ENCODE measurements at places on chromosomes 7 and 10.

DNA sequence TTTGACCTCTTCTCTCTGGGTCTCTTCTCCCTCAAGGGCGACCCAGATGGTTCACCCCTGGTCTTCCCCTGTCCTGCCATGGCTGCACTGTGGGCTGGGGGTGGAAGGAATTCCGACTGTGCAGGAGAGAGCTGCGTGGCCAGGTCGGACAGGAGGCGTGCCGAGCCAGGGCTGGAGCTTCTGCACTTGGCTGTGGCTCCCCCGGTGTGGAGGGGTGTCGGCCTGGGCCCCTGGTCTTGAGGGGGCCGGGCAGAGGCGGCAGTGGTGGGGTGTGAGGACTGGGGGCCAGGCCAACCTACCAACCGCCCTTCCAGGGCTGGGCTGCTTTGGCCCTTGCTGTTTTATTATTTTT, 74.9 kb upstream of the SHH start:
- no peak for DNase-seq

DNA sequence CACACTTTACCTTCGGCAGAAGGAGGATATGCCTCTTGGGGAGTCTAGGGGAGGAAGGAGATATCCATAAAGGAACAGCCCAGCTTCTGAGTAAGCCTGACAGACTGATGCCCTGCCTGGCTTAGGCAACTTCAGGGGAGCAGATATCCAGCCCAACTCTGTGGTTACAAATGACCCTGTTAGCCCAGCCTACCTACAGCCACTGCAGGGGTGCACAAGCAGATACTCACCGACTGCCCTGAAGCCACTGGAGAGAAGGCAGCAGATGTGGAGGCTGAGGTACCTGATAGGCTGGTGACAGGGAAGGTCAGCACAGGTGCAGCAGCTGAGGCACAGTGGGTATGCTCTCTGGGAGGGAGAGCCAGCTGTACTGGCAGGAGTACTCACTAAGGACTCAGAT, 770.2 kb downstream of the GRID1 start:
- DNase-seq = no peak

- no peak for DNase-seq
Measured at GRCh38 chr10:60916025-60916424, 28.0 kb downstream of the RHOBTB1 start.

DNA sequence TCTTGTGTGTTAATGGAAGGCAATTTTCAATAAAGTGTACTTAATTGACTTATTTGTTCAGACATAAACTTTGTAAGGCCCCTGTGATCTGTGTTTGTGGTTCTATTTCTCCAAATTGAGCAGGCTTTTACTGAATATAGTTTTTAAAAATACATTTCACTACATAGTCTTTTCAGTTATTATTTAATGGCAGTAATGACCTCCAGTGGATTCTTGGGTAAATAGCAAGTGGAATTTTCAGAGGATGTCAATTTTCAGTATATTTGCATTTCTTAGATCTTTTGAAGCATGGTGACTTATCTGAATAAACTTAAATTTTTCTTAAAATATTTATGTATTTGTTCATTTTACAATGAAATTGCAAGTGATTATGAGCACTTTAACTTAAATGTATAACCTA, 203.1 kb upstream of the PCLO start:
- no peak for DNase-seq

GRCh38 chr10:88092973-88093372, 229.5 kb downstream of the PTEN start:
- DNase-seq = peak; percentile 57

DNA sequence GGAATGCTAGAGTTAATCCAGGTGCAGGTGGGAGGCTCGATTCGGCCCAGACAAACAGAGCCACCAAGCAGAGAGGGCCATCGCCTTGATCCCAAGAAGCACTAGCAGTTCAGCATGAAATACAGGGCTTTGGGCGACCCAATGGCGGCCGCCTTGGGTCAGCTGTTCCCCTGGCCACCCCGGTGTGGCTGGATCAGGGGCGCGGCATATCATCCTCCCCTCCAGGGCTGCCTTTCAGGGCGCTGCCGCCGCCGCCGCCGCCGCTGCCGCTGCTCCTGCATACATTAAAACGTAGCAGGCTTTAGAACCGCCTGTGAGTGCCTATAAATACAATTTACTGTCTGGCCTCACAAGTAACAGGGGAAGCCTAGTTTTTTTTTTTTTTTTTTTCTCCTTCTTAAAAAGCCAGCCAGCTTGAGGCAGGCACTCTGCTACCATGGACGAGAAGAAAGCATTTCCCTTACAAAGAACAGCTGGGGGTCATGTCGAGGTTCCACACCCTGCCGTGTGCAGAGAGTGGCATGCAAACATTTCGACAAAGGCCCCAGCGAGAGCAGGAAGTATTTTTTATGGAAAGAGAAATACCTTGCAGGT, 57.7 kb upstream of the EFCAB10 start:
- DNase-seq = no peak

- no peak for DNase-seq
Measured at GRCh38 chr10:96324447-96324846, 20.2 kb downstream of the DNTT start.

DNA sequence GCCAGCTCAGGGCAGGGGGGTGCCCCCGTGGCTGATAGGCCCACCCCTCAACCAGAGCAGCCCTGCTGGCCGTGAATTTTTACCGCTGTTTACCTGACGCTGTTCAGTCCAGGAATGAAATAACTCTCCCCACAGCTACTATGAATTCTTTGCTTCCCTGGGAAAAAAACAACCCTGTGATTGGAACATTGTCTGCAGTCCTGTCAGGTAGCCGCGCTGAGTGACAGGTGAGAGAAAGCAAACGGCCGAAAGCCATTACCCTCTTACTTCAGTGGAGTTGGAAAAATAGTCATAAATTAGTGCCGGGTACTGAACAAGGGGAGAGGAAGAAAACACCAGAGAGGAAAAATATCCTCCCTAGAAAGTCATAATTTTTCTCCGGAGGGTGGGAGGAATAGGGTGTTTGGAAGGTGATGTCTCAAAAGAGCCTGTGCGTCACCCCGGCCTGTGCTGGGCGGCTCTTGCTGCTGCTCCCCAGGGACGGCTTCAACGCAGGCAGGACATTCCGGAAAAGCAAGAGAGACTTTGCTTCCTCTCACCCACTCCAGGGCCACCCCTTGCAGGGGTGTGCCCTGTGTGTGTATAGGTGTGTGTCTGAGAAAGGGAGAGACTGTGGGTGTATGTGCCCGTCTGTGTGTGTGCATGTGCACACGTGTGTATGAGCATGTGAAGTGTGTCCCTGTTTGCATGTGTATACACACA, 69.0 kb downstream of the CDH23 start:
- no peak for DNase-seq

DNA sequence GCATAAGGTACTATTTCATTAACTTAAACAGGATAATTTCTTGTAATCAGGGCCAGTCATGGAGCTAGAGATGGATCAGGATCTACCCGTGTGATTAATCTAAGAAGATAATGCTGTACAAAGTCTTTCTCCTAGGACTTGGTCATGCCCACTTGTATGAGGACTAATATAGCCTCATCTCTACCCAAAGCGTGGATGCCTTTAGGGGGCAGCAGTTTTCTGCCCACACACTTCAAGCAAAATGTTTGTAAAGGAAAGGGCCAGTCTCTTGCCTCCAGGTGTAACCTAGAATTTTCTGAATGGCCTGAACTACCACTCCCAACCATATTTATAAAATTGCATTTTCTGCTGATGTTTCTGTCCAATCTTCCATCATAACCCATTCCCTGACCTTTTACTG, 764.0 kb upstream of the IGFBP3 start:
- DNase-seq = no peak

DNA sequence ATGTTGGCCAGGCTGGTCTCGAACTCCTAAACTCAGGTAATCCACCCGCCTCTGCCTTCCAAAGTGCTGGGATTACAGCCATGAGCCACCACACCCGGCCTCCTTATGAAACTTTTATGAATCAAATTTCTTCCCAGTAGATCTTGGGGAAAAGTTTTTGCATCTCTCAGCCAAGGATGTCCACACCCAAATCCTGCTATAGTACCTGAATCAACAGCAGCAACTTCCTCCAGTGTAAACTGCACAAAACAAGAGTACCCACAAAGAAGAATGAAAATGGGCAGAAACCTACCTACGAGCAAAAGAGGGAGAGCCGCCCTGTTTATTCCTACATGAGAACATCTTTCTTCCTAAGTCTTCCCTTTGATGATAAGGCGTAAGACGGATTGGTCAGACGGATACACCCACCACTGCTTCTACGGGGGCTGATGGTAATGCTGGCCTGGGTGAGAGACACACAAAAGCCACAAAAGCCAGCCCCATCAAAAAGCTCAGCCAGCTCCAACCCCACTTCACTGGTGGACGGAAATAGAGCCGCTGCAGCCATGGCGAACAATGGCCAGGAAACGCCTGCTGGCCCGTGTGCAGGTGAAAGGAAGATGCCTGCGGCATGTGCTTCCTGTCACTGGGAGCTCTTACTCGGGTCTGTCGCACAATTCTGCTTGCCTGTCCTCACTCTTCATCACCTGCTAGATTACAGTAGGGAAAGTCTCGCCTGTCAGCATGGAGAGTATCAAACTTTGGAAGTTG, 10.4 kb downstream of the JCAD start:
- DNase-seq = no peak

GRCh38 chr10:78254013-78254412, 220.3 kb downstream of the RPS24 start:
- DNase-seq = no peak

DNA sequence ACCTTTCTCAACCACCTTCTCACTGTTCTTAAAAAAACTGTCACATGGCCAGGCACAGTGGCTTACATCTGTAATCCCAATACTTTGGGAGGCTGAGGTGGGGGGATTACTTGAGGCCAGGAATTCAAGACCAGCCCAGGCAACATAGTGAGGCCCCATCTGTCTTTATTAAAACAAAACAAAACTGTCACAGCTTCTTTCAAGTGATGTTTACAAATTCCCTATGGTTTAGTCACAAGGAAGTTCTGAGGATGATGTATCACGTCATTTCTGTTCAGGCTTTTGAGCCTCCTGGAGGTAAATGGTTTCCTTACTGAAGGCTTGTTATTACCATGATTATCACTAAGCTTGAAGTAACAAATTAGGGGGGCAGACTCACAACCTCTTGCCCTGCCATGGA, 186.2 kb downstream of the CFTR start:
- no peak for DNase-seq

DNA sequence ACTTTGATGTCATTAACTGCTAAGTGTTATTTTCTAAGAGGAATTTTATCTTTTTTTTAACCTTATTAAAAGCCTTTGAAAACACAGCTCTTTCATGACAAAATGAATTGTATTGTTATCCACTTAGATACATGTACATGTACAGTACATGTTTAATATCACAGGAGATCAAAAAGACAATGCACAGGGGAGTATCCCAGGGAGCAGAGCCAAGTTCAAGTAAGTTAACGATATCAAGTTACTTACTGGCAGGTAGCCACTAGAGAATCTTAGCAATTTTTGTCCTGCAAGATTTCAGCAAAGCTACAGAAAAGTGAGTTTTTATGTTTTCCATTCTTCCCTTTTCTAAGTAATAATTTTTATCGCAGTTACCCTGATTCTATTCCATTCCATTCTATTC, 33.9 kb upstream of the ARL4A start:
- no peak for DNase-seq

DNA sequence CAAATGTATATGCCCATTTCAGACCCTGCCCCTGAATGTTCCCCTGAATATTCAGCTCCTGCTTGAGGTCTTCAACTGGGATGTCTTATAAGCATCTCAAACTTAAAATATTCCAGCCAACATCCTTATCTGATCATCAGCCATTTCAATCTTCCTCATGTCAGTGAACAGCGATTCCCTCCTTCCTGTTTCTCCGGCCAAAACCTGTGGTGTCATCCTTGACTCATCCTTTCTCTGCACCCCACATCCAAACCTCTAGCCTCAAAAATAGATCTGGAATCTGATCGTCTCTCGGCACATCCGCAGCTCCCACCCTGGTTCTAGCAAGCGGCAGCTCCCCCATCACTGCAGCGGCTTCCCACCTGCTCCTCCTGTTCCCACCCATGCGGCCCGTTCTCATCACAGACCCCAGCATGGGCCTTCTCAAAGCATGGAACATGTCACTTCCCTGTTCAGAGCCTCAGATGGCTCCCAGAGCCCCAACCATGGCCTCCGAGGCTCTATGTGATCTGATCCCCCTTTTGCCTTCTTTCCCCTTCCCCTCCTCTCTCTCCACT, 165.7 kb downstream of the HECW1 start:
- DNase-seq = no peak

Data from hematopoietic multipotent progenitor cell treated with erythropoietin and hydrocortisone succinate and interleukin-3 and kit ligand, for 6 days (in vitro differentiated cells).